Fibroblast of lung (primary cell): ENCODE measurements at places on chromosomes 12 and 14.

DNA sequence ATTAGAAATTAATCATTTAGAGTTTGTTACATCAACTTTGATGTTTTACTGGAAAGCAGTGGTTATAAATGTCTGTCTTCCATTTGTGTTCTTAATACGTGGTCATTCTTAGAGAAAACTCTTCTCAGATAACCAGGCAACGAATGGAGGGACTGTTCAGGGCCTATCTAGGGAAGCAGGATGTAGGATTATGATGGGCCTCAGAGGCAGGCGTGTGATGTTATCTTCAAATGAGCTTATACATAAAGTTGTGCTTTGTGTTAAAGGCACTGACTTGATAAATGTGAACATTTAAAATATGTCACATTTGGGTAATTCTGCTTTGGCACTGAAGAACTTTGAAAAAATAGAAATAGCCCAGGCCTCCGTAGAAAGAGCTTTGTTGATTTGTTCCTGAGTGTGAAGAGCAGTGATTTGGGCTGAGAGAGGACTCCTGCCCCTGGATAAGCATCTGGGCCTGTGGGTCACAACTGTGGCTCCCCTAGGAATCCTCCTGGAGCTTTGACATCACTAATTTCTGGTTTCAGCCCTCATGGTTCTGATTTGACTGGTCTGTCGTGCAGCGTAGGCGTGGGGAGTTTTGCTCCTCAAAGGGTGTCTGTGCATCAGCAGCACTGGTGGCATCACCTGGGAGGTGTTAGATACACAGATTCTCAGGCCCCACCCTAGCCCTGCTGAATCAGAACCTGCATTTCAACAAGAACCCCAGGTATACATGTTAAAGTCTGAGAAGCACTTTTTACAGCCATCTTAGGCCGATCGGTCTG is 55.4 kb downstream of the SAMD4A start:
- no peaks in the 10 kb centered on the region for H3K27me3 ChIP-seq
- no peaks in the 10 kb centered on the region for H3K36me3 ChIP-seq
- H3K27ac ChIP-seq = peak overlapping the region; percentile 11
- H3K4me3 ChIP-seq = no peak overlapping the region
- DNase-seq = no peak

- no peaks in the 10 kb centered on the region for H3K27me3 ChIP-seq
- no peak overlapping the region for H3K4me3 ChIP-seq
- H3K36me3 ChIP-seq = no peaks in the 10 kb centered on the region
- no peaks in the 10 kb centered on the region for H3K4me1 ChIP-seq
Observed at GRCh38 chr14:51933191-51933590, 56.2 kb upstream of the RTRAF start.

DNA sequence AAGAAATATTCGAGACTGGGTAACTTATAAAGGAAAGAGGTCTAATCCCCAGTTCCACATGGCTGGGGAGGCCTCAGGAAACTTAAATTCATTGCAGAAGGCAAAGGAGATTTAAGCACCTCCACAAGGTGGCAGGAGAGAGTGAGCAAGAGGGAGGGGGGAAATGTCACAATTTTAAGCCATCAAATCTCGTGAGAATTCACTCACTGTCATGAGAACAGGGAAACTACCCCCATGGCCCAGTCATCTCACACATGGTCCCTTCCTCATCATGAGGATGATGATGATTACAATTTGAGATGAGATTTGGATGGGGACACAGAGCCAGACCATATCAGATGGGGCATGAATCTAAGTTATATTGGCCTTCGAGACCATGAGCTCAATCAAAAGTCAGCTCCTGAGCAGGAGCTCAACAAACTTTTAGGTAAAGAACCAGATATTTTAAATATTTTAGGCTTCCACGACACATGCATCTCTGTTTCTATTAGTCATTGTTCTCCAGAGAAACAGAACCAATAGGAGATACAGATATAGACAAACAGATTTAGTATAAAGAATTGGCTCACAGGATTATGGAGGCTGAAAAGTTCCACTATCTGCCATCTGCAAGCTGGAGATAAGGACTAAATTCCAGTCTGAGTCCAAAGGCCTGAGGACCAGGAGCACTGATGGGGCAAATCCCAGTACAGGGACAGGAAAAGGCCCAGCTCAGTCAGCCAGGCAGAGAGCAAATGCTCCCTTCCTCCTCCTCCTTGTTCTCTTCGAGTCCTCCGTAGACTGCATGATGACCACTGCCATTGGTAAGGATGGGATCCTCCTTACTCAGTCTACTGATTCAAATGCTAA is 24.9 kb downstream of the DGLUCY start:
- H3K36me3 ChIP-seq = no peaks in the 10 kb centered on the region
- DNase-seq = peak; percentile 38
- no peaks in the 10 kb centered on the region for H3K27me3 ChIP-seq
- H3K4me1 ChIP-seq = no peaks in the 10 kb centered on the region

- H3K27ac ChIP-seq = no peak overlapping the region
- no peaks in the 10 kb centered on the region for H3K36me3 ChIP-seq
- no peak for DNase-seq
- no peaks in the 10 kb centered on the region for H3K27me3 ChIP-seq
- no peak overlapping the region for H3K4me3 ChIP-seq
Observed at GRCh38 chr14:47153746-47154145, 502.2 kb upstream of the RPL10L start.

- H3K36me3 ChIP-seq = no peaks in the 10 kb centered on the region
- H3K4me3 ChIP-seq = no peak overlapping the region
- no peaks in the 10 kb centered on the region for H3K4me1 ChIP-seq
Observed at GRCh38 chr14:90467501-90467900, 70.7 kb downstream of the CALM1 start.
